NCI-H526 (cell line): ENCODE measurements at places on chromosomes 12 and 14.

- DNase-seq: peak; percentile 32
Observed at GRCh38 chr14:81826081-81826480, 292.4 kb upstream of the SEL1L start.

- no peak for DNase-seq
Observed at GRCh38 chr12:77314378-77315052, 249.1 kb upstream of the E2F7 start.

DNA sequence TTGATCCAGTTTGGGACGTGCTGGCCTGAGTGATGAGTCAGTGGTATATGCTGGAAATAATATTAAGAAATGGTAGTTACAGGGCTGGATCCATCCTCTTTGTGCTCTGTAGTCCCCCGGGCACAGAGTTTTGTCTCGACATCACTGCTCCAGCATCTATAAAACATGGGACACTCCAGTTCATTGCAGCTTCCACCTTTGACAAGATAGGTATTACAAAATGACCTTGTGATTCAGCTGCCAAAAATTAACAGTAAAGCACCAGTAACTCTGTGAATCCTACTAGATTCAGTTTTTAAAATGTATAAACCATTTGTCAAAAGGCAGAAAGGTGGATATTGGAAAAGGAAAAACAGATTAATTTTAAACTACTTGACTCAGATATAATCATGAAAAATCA is 14.6 kb upstream of the GNG2 start:
- no peak for DNase-seq

DNA sequence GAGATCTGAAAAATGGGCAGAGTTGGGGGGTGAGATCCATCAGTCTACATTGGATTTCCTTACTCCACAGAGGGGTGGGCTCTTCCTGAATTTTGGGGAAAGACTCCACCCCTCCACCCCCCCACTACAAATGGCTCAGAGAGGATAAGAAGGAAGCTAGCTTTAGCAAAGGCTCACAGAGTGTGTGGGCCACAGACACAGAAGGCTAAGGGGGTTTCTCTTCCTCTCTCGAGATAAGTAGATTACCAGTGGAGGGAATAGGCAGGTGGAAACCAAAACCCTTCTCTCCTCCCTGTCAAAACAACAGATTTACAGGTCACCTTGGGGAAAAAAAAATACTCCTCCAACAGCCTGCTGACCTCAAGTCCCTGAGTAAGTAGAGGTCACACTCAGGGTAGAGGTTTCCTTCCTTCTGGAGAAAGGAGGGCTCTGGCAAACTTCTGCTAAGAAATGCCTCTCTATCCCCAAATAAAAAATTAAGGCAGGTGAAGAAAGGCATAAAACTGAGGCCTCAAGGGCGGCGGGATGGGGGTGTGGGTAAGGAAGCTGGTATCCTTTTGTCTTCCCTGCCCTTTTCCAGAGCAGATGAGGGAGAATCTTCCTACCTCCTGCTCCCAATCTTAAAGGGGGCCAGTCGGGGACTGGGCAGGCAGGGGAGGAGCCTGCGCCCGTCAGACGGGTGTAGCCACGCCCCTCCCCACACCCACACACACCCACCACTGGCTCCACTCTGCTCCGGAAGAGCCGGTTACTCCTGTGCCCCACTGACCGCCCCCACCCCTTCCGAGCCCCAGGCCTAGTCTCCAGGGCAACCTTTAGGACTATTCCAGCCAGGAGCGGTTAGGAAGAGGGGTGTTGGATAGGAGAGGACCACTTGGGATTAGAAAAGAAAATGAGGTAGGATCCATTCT is 1.9 kb upstream of the BAZ2A start:
- peak; percentile 15 for DNase-seq

DNA sequence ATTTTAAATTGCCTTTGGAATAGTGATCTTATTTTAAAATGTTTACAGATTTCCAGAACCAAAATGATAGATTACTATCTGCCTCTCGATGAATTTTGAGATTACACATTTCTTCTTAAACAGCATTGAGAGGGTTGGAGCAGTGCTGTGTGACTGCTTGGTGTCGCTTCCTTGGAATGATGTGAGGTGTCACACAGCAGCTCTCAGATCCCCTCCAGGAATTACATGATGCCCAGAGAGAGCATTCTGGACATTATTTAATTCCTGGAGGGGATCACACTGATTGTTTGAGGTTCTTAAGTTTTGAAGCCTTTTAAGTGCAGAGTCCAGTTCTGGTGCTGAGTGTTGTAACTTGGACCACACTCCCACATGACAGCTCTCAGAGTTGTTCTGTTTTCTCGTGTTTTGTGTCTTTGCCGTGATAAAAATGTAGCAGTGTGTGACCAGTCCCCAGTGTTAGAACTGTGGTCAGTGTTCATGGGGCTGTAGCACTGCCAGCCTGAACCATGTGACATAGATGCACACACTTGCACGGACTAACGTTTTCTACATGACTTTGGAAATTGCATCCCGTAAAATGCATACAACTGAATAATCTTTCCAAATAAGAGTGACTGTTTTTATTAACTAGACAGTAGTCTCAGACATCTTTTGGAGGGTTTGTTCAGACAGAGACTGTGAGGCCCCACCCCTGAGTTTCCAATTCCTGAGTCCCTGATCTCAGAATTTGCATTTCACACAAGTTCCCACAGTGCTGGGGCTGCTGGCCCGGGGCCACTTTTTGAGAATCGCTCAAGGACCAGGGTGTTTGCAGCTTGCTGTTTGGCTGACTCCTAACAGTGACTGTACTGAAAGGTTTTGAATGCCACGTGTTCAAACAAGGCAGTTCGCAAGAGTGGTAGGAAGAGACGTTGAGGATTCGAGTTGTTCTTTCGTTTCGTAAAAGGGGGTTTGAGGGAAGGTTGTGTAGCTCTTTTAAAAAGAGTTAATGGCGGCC is 26.0 kb downstream of the XRCC3 start:
- no peak for DNase-seq

- no peak for DNase-seq
Observed at GRCh38 chr14:54550514-54550913, 16.4 kb upstream of the SAMD4A start.
